Heart left ventricle (tissue), 16 donors: ENCODE measurements at places on chromosomes 7 and 10. TPM values are rescaled to one million over a fixed set of nuclear protein-coding genes. Genes with fewer than 3 reads are reported as not detected.

The ADAMTS14 gene
- total RNA-seq: 0.16 TPM

The LIPM gene
- total RNA-seq: not detected

DNA sequence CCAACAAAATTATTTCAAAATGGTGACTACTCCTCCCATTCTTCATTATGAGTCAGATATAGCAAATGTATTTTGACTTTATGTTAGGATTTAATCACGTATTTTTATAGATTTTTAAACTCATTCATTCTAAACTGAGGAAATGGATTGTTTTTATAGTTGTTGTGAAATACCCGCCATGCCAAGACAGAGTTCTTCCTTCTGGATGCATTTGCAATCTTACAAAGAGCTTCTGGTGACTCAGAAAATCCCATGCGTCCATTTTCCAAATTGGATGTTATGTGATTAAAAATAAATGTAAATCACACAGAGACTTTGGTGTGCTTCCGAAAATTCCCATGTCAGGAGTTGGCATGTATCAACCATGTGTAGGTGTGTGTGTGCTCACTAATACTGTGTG lies 179.3 kb downstream of the TRIL start:
- DNase-seq: no peak

GRCh38 chr7:36245684-36246299 lies 92.7 kb downstream of the EEPD1 start:
- no peak for DNase-seq

DNA sequence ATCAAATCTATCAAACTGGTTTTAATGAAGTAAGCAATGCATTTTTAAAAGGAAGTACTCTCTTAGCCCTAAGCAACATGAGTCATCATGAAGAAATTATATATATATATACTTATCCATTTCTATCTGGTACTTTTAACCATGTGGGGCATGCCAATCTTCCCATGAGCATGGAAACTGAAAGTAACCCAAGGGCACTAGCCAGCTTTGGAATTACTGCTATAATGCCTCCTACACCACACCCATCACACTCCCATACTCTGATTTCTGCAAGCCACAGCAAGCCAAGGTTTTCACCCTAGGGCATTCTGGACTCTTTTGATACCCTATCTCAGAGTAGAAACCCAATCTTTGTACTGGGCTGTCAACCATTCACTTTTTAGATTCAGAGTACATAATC lies 204.6 kb downstream of the IMMP2L start:
- DNase-seq: no peak

The OPN4 gene
- total RNA-seq: 0.25 TPM

- no peak for DNase-seq
Measured at GRCh38 chr7:105941596-105941995, 21.5 kb upstream of the CDHR3 start.

GRCh38 chr10:75613685-75614504 lies 182.5 kb downstream of the LRMDA start:
- DNase-seq: no peak

GRCh38 chr10:5869156-5869555 lies 20.5 kb downstream of the ANKRD16 start:
- no peak for DNase-seq

DNA sequence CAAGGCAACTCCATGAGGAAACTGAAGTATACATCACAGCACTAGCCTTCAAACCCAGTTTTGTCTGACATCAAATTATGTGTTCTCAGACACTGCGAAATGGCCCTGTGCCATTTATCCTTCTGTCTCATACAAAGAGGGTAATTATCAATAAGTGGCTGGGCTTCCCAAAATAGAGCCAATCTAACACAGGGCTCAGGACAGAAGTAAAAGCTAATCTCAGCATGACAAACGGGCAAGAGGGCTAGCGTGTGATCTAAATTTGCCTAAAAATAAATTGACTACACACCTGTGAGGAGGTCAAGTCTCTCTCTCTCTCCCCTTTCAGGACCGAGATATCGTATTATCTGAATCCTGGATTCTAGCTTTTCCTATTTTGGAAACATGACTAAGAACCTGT lies 67.2 kb downstream of the DGKB start:
- peak; percentile 43 for DNase-seq

GRCh38 chr10:119947300-119947699 lies 54.8 kb downstream of the SEC23IP start:
- no peak for DNase-seq

- DNase-seq: no peak
Measured at GRCh38 chr10:34178756-34179155, 636.3 kb downstream of the PARD3 start.

DNA sequence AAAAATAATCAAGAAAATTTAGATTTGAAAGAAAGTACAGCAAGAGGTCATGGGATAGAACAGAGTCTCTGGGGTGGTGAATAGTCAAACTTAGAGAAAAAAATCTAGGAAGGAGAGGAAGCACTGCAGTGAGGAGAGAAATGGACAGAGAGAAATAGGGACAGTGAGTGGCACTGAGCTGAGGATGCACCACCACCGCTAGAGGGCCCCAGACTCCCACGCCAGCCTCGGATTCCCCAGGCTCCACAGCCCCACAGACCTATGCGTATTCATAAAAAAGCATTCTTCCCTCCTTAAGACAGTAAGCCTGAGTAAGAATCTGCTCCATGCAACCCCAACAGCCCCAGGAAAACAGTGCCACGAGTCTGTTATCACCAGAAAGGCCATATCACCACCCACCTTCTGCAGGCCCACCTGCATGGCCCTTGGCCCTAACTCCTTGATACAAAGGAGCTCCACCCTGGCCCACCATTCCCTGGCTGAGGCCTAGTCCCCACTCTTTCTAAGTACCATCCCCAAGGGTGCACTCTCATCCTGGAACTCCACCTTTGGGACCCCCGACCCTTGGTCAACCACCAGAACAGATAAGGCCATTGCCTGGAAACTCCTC lies 91.0 kb downstream of the ALOX5 start:
- DNase-seq: peak; percentile 86

DNA sequence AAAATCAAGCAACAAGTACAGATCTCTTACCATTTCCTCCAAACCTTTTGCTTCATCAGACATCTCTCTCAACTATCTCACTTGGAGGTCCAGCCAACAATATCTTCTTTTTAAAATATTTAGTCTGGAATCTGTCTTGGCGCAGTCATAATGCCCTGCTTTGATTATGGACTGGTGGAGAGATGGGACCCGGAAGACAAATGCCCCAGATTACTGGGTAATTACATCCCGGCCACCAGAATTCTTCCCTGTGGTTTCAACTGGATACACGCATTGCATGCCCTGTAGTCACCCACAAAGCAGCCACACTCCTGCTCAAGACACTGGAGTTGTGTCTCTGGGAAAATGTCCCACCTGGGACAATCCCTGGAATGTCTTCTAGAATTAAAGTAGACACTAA lies 65.5 kb downstream of the BPGM start:
- DNase-seq: no peak

GRCh38 chr10:47264797-47265281 lies 35.2 kb upstream of the GDF10 start:
- DNase-seq: no peak

The SFTPA2 gene
- not detected for total RNA-seq

The SUGCT gene
- 7.6 TPM for total RNA-seq

- no peak for DNase-seq
Measured at GRCh38 chr7:118420888-118421287, 196.4 kb downstream of the ANKRD7 start.
